ENCODE measurements at places on chromosomes 2 and 18.

DNA sequence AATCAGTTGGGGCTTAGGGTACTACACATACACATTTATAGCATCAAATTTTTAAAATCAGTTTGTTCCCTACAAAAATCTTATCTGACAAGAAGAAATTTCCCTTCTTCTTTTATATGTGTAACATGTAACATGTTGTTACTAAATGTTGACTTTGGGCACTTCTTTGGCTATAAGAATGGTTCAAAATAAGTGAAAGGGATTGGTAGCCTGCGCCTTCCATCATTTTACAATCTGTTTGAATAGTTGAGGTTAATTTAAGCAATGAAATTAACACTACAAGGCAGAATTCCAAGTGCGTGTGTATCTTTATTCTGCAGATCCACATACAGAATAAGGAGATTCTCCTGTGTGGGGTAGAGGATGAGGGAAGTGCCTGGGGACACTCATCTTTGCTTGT is 30.2 kb upstream of the SPP2 start:
- no peak for DNase-seq

GRCh38 chr2:15833731-15834130 is 106.6 kb upstream of the MYCN start:
- no peak for DNase-seq

DNA sequence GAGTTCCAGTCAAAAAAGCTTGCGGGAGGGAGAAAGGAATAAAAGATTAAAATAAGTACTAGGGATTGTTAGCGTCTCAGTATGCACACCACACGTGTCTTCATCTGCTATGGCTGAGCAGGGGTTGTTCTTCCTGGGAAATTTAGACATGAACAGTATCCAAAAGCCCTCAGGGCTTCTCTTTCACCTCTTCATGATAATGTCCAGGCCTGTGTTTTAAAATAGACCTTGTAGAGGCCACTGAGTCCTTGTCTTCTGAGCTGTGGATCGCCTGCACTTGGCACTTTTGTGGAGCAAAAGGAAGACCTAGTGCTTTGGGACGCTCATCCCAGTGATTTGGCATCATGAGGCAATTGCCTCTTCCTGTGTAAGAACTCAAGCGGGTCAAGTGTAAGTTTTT is 52.4 kb downstream of the CFAP221 start:
- DNase-seq, result no peak

- no peak for DNase-seq
Observed at GRCh38 chr2:25042321-25043240, 705 bp downstream of the EFR3B start.

DNA sequence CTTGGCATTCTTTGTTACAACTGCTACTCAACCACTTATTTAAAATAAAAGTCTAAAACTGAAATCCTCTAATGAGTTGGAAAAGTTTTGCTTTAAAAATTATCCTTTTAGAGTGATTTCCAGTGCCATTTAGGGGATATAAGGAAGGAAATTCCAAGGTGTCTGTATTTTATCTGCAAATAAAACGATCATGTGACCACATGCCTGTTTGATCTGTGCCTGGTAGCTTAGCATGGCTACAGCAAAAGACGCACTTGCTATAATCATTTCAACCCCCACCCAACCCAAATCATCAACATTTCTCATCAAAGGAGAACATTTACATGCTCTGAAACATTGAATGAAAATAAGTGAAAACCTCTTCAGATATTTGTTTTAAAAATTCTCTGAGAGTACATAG is 615.1 kb downstream of the IRS1 start:
- DNase-seq, result no peak
